ENCODE measurements at places on chromosomes 5 and 9.

DNA sequence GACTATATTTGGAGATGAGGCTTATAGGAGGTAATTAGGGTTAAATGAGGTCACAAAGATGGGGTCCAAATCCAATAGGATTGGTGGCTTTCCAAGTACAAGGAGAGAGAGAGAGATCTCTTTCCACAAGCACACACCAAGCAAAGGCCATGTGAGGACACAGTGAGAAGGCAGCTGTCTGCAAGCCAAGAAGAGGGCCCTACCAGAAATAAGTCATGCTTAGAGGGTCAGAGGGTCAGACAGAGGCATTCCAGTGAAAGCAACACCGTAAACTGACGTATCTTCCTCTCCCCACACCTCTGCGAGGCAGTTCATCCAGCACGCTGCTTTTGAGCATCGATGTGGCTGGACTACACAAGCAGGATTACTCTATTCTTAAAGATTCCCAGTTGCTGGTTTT, 87.9 kb downstream of the SLC1A3 start:
- DNase-seq = no peak

- peak; percentile 39 for DNase-seq
These were observed 459 bp upstream of the ERAP2 start for GRCh38 chr5:96875791-96876291.

- DNase-seq = no peak
These were observed 674.5 kb downstream of the PRELID2 start for GRCh38 chr5:145160679-145161078.

GRCh38 chr5:75335952-75336614, 937 bp upstream of the HMGCR start:
- DNase-seq = no peak

GRCh38 chr9:88391921-88392320, 3.7 kb downstream of the SPIN1 start:
- DNase-seq = no peak

- no peak for DNase-seq
These were observed 14.0 kb downstream of the PPWD1 start for GRCh38 chr5:65577141-65577540.

DNA sequence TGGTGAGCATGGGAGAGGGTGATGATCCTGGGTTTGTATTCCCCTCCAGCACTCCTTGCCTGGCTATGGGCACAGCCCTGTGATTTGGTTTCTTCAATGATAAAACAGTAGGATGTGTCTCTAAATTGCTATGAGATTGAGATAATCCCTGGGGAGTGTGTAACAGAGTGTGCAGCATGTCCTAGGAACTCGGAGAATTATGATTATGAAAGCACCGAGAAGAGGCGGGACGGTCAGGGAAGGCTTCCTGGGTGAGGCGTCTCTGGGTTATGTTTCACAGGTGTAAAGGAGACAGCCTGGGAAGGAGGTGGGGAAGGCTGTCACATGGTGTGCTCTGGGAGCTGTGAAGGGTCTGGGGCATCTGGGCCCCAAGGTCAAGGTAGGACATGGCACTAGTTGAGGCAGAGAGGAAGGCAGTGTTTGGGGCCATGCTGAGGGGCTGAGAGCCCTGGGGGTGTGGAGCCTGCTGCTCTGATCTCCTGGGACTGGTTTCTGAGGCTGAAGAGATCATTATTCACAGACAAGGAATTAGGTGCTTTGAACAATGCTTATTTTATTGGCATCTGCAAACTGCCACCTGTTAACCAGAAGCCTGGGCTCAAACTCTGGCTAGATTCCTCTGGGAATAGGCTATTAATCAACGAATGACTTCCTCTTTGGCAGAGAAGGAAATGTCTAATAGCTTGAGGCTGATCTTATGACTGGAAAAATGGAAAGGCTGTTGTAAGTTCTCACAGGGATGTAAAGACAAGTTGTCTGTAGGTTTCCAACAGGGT, 73.8 kb upstream of the IL12B start:
- no peak for DNase-seq

DNA sequence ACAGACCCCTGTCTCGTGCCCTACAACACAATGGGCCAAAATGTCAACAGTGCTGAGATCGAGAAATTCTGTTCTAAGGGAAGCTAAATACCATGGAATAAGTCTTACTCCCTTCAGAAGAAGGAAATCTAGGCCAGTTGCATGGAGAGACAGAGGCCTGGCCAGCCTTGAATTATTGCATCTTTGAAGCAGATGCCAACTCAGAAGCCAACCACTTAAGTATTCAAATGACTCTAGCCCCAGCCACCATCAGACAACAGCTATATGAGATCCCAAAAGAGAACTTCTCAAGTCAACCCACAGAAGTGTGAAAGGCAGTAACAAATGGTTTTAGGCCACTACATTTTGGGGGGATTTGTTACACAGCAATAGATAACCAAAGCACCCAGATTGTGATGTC, 180.1 kb downstream of the ACTL7B start:
- no peak for DNase-seq

GRCh38 chr9:16627521-16627920, 242.9 kb downstream of the BNC2 start:
- no peak for DNase-seq

DNA sequence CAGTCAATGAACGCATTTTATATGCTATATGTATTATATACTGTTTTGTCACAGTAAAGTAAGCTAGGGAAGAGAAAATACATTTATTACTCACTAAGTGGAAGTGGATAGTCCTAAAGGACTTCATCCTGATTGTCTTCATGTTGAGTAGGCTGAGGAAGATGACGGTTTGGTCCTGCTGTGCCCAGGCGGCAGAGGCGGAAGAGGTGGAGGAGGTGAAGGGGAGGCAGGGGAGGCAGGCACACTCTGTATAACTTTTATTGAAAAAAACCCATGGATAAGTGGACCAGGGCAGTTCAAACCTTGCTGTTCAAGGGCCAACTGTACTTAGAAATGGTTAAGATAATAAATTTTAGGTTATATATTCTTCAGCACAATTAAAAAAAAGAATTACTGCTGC, 28.5 kb downstream of the TJP2 start:
- DNase-seq = no peak

DNA sequence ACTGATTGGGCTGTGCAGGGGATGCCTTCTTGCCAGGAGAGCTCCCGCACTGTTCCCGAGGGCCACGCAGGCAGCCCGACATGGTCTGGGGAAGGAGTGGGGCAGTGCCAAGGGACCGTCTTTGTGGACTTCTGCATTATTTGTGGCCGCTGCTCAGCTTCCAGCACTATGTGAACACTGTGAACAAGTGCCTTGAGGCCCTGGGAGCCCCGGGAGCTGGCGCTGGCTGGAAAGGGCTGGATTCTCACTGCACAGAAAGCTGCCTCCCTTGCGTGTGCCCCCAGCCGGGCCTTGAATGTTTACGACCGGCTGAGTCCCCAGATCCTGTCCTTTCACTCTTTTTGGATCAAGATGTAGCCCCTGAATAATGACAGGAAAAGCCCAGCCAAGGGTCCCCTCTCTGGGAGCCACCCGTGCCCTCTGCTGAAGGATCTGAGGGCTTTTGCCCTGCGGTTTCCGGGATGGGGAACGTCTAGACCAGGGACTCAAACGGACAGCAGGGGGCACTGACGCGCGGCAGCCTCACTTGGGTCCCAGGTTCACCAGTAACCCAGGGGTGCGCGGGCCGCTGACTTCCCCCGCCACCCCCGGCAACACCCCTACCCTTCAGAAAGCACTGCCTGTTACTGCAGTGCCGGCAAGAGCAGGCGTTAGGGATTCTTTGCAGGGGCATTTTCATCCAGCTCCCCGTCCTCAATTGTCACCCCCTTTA, 98.9 kb upstream of the FCN2 start:
- no peak for DNase-seq

Measured in CD4-positive, alpha-beta T cell treated with Interleukin-1 beta for 1 hour (primary cell).